ENCODE measurements at places on chromosomes 7 and 10.

DNA sequence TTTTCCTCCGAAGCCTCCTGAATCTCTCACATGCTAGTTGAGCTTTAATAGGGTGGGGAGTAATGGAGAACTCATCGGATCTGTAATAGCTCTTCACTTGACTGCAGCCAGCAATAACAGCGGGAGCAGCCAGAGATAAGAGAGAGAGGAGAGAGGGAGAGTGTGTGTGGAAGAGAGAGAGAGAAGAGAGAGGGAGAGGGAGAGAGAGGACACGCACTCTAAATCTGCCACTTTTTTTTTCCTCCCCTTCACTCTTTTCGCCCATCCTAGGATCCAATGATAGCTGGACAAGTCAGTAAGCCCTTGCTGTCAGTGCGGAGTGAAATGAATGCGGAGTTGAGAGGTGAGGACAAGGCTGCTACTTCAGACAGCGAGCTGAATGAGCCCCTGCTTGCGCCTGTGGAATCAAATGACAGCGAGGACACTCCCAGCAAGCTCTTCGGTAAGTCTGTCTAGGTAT lies 107.9 kb downstream of the POU6F2 start:
- DNase-seq, result no peak

- DNase-seq, result no peak
These were observed 4.8 kb upstream of the KNDC1 start for GRCh38 chr10:133154996-133155778.

- DNase-seq, result no peak
These were observed 4.6 kb downstream of the USP54 start for GRCh38 chr10:73586583-73586984.

GRCh38 chr7:151201751-151202150 lies 8.5 kb downstream of the H2BK1 start:
- no peak for DNase-seq

- DNase-seq, result no peak
These were observed 5.2 kb downstream of the MARVELD1 start for GRCh38 chr10:97718659-97719142.

DNA sequence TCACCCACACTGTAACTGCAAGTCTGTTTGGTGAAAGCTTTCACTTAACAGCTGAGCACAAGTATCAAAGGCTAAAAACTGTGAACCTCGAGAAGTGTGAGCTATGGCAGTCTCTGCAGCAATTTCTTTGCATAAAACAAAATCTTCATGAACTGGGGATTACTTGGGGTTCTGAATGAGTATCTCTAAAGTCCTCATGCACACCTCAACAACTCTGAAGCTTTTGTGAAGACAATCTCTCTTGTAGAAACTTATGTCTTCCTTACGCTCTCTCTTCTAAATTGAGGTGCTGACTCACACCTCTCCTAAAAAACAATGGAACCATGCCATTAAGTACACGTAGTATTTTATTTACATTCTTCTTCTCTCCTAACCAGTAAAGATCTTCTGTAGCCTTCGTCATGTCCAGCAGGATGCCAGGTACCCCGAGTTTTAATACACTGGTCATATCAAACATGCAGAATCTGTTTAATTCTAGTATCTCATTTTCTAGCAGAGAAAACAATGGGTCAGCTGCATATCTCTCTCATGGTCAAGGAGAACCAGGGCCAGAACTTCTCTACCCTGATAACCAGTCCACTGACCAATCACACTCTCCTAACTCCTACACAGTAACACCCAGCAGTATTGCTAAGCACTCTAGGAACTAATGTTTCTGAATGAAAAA lies 76.9 kb downstream of the UBE2H start:
- DNase-seq, result no peak

DNA sequence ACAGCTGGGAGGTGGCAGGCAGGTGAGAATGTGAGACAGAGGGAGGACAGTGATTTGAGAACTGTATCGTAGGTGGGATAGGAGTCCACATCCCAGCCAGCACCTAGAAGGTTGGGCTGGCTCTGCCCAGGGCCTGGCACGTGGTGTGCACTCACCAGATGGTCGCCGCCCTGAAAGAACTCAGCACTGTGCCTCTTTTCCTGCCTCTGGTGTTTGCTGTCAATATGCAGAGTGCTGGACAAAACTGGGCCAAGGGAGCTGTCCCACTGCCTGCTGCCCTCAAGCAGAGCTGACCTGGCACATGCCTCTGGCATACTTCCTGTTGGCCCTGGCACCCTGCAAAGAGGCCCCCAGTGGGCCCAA lies 36.8 kb downstream of the CHST3 start:
- peak; percentile 76 for DNase-seq

- no peak for DNase-seq
These were observed 56.1 kb downstream of the MKI67 start for GRCh38 chr10:128070161-128070560.

DNA sequence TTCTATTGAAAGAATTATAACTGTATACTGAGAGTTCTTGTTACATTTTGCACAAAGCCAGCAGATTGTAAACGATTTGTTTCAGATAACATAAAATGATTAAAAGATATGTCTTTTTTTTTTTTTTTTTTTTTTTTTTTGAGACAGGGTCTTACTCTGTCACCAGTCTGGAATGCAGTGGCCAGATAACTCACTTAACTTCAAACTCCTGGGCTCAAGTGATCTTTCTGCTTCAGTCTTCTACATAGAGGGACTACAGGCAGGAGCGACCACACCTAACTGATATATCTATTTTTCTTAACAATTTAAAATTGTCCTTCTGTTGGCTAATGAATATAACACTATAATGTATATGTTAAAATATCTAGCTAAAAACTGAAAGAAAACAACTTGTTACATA lies 317.3 kb upstream of the CACNA2D1 start:
- DNase-seq, result no peak

DNA sequence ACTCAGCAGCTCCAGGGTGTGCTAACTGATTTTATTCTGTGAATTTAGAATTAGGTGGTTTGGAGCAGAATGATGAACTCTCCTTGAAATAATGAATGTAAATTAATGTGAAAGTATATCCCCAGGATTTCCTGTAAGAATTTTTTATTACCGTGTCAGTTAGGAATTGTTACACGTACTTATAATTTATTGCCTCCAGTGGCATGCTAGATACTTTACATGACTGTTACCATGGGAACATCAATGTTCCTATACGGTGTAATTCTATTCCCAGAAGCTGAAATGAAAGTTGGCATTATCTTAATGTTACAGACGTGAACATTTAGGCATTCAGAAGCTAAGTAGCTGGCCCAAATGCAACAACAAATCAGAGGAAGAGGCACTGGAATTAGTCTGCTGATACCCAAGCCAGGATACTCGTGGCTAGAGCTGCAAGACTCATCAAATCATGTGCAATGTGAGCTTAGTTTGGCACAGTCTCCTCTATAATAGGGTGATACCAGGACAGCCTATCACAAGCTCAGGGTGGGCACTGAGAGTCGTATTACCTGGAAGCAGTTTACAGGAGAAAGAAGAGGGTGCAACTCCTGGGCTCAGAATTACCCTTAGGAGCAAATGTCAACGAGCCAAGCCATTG lies 30.0 kb upstream of the PRKAR2B start:
- no peak for DNase-seq

- DNase-seq, result no peak
These were observed 6.5 kb downstream of the STAMBPL1 start for GRCh38 chr10:88886557-88886956.

GRCh38 chr7:51249991-51250390 lies 66.6 kb downstream of the COBL start:
- DNase-seq, result no peak

- DNase-seq, result no peak
These were observed 61.8 kb upstream of the SP4 start for GRCh38 chr7:21365866-21366624.

- no peak for DNase-seq
These were observed 304.8 kb downstream of the GLRX3 start for GRCh38 chr10:130440971-130441370.

DNA sequence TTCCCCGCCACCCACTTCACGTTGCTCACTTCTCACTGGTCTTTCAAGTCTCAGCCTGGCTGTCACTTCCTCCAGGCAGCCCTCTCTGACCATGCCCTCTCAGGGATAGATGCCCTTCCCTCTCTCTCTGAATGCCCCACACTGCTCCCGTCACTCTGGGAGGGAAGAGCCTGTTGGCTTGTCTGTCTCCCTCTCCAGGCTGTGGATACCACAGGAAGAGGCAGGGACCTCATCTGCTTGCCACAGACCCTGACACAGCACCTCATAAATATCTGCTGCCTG lies 93.1 kb downstream of the OAT start:
- no peak for DNase-seq

Measured in cerebellar cortex (tissue), 1 donor.